ENCODE measurements at places on chromosomes 4 and X.
A peak's percentile ranks its signal among the peaks of the same experiment; 100 is the strongest.

DNA sequence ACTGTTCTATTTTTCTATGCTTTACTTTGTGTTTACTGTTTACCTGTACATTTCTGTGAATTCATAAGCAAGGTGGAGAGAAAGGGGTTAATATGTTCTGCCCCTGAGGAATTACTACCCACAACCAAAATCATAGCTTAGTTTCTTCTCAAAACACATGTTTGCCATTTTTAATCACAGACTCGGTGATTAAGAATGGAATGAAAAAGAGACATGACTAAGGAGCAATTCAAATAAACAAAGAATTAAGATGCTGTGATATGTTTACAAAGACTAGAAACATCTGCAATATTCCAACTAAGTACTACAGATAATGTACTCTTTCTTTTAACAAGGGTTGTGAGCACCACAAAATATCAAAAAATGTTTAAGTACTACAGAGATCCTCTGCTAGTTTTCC lies 11.7 kb upstream of the FAT4 start:
- H3K27me3 ChIP-seq = no peaks in the 10 kb centered on the region
- no peak overlapping the region for H3K4me3 ChIP-seq
- H3K36me3 ChIP-seq = no peaks in the 10 kb centered on the region
- DNase-seq = no peak

- no peaks in the 10 kb centered on the region for H3K4me1 ChIP-seq
- H3K27me3 ChIP-seq = no peaks in the 10 kb centered on the region
- H3K36me3 ChIP-seq = no peaks in the 10 kb centered on the region
- DNase-seq = no peak
Observed at GRCh38 chrX:38170556-38170955, 50.1 kb downstream of the SRPX start.

DNA sequence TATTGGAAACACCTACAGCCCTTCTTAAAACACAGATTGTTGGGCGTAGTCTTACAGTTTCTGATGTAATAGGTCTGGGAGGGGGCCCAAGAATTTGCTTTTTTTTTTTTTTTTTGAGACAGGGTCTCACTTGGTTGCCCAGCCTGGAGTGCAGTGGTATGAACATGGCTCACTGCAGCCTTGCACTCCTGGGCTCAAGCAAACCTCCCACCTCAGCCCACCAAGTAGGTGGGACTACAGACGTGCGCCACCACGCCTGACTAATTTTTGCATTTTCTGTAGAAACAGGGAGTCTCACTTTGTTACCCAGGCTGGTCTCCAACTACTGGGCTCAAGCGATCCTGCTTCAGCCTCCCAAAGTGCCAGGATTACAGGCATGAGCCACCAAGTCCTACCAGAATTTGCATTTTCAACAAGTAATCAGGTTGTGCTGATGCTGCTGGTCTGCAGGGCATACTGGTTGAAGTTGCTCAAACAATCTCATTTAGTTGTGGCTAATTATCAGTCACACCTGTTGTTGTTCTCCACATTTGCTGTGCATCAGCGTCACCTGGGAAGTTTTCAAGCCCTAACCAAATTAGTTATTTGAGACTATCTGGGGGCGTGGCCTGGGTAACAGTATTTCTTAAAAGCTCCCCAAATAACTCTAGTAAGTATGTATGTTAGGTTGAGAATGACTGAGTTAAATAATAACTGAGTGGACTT lies 14.0 kb downstream of the TMEM154 start:
- no peak for DNase-seq
- no peaks in the 10 kb centered on the region for H3K36me3 ChIP-seq
- H3K4me1 ChIP-seq = no peaks in the 10 kb centered on the region
- peaks cover 2% of the 10 kb centered on the region for H3K27me3 ChIP-seq
- no peak overlapping the region for H3K4me3 ChIP-seq

DNA sequence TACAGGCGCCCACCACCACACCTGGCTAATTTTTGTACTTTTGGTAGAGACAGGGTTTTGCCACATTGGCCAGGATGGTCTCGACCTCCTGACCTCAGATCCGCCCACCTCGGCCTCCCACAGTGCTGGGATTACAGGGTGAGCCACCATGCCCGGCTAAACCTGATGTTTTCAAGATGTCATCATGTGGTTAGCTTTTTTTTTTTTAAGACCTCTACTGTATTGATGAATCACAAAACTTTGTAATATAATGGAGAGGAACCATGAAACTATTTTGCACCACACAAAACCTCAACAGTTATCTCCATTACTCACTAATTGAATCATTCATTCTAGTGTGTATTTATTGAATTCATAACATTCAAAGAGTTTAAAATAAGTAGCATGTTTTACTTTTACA lies 94.7 kb upstream of the NEIL3 start:
- no peaks in the 10 kb centered on the region for H3K27me3 ChIP-seq
- DNase-seq = no peak

- H3K27ac ChIP-seq = no peak overlapping the region
- no peak for DNase-seq
- H3K4me1 ChIP-seq = no peaks in the 10 kb centered on the region
- no peaks in the 10 kb centered on the region for H3K27me3 ChIP-seq
- H3K4me3 ChIP-seq = no peak overlapping the region
- H3K36me3 ChIP-seq = no peaks in the 10 kb centered on the region
Observed at GRCh38 chrX:146863566-146863965, 49.0 kb upstream of the CXorf51A start.

GRCh38 chr4:123744664-123745290 lies 348.2 kb downstream of the SPRY1 start:
- no peaks in the 10 kb centered on the region for H3K36me3 ChIP-seq
- no peaks in the 10 kb centered on the region for H3K27me3 ChIP-seq
- no peaks in the 10 kb centered on the region for H3K4me1 ChIP-seq
- H3K4me3 ChIP-seq = peak overlapping the region; percentile 18
- DNase-seq = no peak

GRCh38 chr4:26388671-26389070 lies 67.9 kb downstream of the RBPJ start:
- DNase-seq = no peak
- H3K4me1 ChIP-seq = no peaks in the 10 kb centered on the region
- no peaks in the 10 kb centered on the region for H3K27me3 ChIP-seq

DNA sequence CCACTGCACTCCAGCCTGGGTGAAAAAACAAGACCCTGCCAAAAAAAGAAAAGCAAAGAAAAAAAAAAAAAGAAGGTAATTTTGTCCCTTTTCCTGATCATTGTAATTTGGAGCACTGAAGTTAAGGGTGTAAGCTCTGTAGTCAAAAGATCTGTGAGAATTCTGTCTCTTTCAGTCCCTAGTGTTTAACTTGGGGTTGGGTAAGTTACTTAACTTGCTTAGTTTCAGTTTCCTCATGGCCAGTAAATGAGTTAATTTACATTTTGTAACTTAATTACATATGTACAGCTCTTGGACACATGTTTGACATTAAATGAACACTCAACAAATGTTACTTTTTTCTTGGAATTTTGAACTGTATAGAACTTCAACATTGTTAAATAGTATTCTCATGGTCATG lies 10.9 kb upstream of the UBE2K start:
- no peaks in the 10 kb centered on the region for H3K4me1 ChIP-seq
- DNase-seq = no peak
- no peak overlapping the region for H3K27ac ChIP-seq
- no peaks in the 10 kb centered on the region for H3K27me3 ChIP-seq
- no peaks in the 10 kb centered on the region for H3K36me3 ChIP-seq
- H3K4me3 ChIP-seq = no peak overlapping the region

- peaks cover 2% of the 10 kb centered on the region for H3K27me3 ChIP-seq
- no peak overlapping the region for H3K4me3 ChIP-seq
- H3K4me1 ChIP-seq = no peaks in the 10 kb centered on the region
- H3K36me3 ChIP-seq = no peaks in the 10 kb centered on the region
- DNase-seq = no peak
- no peak overlapping the region for H3K27ac ChIP-seq
Observed at GRCh38 chr4:10185518-10186227, 69.1 kb upstream of the WDR1 start.

- no peak for DNase-seq
- H3K4me3 ChIP-seq = no peak overlapping the region
- H3K4me1 ChIP-seq = no peaks in the 10 kb centered on the region
- no peaks in the 10 kb centered on the region for H3K36me3 ChIP-seq
Observed at GRCh38 chr4:128542047-128542446, 254.4 kb upstream of the PGRMC2 start.

GRCh38 chrX:127112726-127113125 lies 293.2 kb downstream of the PRR32 start:
- DNase-seq = no peak
- no peak overlapping the region for H3K27ac ChIP-seq
- no peaks in the 10 kb centered on the region for H3K36me3 ChIP-seq
- H3K4me3 ChIP-seq = no peak overlapping the region

DNA sequence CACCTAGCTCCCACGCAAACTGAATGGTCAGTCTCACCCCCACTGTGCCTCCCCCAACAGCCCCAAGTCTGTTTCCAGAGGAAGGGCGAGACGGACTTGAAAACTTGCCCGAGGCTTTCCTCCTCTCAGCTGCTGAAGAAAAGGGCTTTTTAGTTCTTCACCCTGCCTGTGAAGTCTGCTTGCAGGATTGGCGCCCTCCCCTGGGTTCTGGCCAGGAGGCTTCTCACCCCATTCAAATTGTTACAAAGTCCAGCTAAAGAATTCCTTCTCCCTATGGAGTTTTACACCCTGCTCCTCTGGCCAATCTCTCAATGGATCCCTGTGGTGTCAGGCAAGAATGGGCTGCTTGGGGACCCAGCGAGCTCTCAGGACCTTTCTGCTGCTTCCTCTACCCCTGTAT lies 241.0 kb downstream of the AFF2 start:
- H3K27ac ChIP-seq = no peak overlapping the region
- no peak for DNase-seq
- H3K4me3 ChIP-seq = no peak overlapping the region
- no peaks in the 10 kb centered on the region for H3K27me3 ChIP-seq
- no peaks in the 10 kb centered on the region for H3K36me3 ChIP-seq

- DNase-seq = no peak
- no peak overlapping the region for H3K4me3 ChIP-seq
- H3K27me3 ChIP-seq = no peaks in the 10 kb centered on the region
- no peak overlapping the region for H3K27ac ChIP-seq
Observed at GRCh38 chr4:156718226-156718625, 253.4 kb downstream of the PDGFC start.

- H3K4me3 ChIP-seq = no peak overlapping the region
- no peaks in the 10 kb centered on the region for H3K27me3 ChIP-seq
- H3K4me1 ChIP-seq = peaks cover 3% of the 10 kb centered on the region
- no peak for DNase-seq
- H3K36me3 ChIP-seq = no peaks in the 10 kb centered on the region
Observed at GRCh38 chrX:70478526-70479245, 34.1 kb downstream of the DLG3 start.

DNA sequence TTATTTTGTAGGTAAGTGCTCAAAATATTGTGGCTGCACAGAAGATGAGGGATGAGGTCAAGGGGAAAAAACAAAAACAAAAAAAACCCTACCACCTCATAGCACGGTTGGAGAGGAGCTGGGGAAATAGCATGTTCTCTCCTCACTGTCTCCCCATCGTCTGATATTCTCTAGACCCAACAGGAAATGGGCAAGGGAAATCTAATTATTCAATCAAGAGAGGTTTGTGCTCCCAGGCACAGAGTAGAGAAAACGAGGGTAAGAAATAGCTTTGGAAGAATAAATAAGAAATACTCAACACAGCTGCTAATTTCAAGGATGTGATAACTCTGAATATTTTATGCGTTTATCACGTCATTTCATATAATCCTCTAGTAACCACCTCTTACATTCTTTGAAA lies 619.2 kb upstream of the GNPDA2 start:
- H3K4me3 ChIP-seq = no peak overlapping the region
- no peaks in the 10 kb centered on the region for H3K36me3 ChIP-seq
- no peaks in the 10 kb centered on the region for H3K4me1 ChIP-seq
- H3K27me3 ChIP-seq = no peaks in the 10 kb centered on the region
- DNase-seq = no peak

GRCh38 chr4:77581724-77582123 lies 23.9 kb upstream of the CXCL13 start:
- H3K4me1 ChIP-seq = no peaks in the 10 kb centered on the region
- no peaks in the 10 kb centered on the region for H3K27me3 ChIP-seq
- H3K27ac ChIP-seq = no peak overlapping the region
- no peak for DNase-seq
- H3K36me3 ChIP-seq = no peaks in the 10 kb centered on the region

- H3K4me3 ChIP-seq = no peak overlapping the region
- no peak for DNase-seq
- H3K27me3 ChIP-seq = 0 out of 2 replicates have a peak, but pooled peaks cover 3% of the 10 kb centered on the region
- H3K36me3 ChIP-seq = no peaks in the 10 kb centered on the region
Observed at GRCh38 chrX:120365320-120365719, 3.4 kb downstream of the ATP1B4 start.

DNA sequence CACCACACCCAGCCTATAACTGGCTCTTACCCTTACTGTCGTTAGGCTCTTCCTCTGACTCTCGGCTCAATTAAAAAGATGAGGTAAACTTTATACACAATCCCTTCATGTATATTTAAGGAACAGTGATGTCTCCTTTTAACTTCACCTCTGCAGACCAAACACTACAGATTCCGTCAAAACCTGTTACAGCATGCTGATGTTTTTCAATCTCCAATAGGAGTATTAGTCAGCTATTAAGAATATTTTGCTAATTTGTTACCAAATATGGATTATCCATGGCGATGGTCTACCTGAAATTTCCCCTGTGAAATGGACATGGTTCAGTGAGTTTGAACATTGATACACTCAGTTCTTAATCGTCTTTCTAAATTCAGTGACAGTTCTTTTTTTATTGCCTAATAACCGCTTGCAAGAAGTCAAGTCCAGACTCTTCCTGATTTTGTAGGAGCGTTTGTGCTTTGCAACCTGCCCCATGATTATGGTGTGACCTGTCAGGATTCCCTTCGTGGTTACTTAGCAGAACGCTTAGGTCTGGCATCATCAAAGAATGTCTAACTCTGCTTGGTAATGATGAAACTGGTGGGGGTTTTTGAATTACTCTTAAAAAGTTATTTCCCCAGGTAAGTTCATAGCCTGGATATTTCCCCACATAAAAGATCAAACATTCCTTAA lies 72.2 kb upstream of the STOX2 start:
- DNase-seq = no peak
- H3K27me3 ChIP-seq = no peaks in the 10 kb centered on the region
- no peaks in the 10 kb centered on the region for H3K4me1 ChIP-seq
- H3K4me3 ChIP-seq = no peak overlapping the region
- H3K36me3 ChIP-seq = no peaks in the 10 kb centered on the region

DNA sequence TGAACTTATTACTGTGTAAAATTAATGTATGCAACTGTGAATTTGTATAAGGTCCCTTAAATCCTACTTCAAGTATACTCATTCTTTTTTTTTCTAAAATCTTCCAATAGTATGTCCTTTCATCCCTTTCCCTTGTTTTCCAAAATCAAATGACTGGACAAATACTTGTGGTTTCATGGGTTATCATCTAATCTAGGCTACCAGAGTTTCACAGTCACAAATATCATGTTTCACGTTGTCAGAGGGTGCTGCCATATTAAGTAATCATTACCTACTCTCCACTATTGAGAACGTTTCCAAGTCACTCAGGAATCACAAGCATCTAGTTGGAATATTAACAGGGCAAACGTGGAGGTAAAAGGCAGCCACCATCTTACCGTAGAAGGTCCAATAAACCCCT lies 1235.0 kb upstream of the TENM3 start:
- no peaks in the 10 kb centered on the region for H3K36me3 ChIP-seq
- H3K27ac ChIP-seq = no peak overlapping the region

All from Panc1 (cell line).